ENCODE measurements at places on chromosomes 13 and 19.

GRCh38 chr19:13770013-13770635, 4.1 kb upstream of the C19orf53 start:
- no peak for DNase-seq

GRCh38 chr19:29805031-29805965, 6.5 kb upstream of the CCNE1 start:
- DNase-seq, result no peak

GRCh38 chr19:40672038-40672437, 18.4 kb downstream of the NUMBL start:
- no peak for DNase-seq

- DNase-seq, result no peak
These were observed at the start of gene AXL for GRCh38 chr19:41218615-41219507. Gene AXL (plus strand): TSS chr19:41219223. CDS start chr19:41219393, 170 bp downstream.

GRCh38 chr13:28564030-28564429, 69.1 kb upstream of the FLT1 start:
- DNase-seq, result no peak

GRCh38 chr13:112917056-112917664, 51.9 kb upstream of the MCF2L start:
- no peak for DNase-seq

GRCh38 chr13:78198821-78199220, 280.2 kb upstream of the EDNRB start:
- DNase-seq, result no peak

GRCh38 chr19:12669270-12670158, 2.9 kb downstream of the WDR83 start:
- no peak for DNase-seq

GRCh38 chr13:28000567-28000966, 12.1 kb upstream of the URAD start:
- no peak for DNase-seq

DNA sequence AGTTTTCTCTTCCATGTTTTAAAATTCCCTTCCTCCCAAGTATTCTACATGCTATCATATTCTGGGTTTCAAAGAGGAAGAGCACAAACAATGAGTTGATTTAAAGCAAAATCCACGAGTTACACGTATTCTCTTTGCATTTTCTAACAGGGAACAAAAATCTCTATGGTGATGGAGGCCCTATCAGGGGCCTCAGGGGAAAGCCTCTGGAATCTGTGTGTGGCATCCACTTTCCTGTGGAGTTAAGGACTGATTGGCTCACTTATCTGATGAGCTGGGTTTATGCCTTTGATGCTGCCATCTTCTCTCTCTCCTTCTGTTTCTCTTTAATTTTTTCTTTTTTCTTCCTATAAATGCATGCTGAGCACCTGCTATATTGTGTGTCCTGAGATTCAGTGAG, 14.8 kb downstream of the OLFM4 start:
- no peak for DNase-seq

DNA sequence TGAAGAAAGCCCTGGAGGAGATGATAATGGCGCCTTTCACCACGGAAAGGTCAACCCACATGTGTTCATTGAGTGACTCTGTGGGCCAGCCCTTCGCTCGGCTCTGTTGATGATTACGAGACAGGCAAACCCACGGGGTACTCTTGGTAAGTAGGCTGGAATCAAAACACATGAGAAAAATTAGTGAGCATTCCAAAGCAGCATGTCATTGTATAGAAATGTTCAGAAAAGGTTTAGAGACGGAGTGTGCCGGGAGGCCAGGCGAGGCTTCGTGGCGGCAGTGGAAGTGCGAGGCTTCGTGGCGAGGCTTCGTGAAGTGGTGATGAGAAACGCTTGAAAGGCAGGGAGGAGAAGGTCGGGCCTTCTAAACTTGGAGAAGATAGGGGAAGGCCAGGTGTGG, 144.3 kb downstream of the ZNF536 start:
- no peak for DNase-seq

- DNase-seq, result no peak
These were observed 41.2 kb upstream of the UBAC2 start for GRCh38 chr13:99159331-99160061.

- DNase-seq, result no peak
These were observed 86.4 kb downstream of the EFNB2 start for GRCh38 chr13:106449096-106449495.

- DNase-seq, result no peak
These were observed 13.7 kb downstream of the FXYD5 start for GRCh38 chr19:35168196-35168595.

GRCh38 chr19:35521124-35521743, 6.9 kb downstream of the SBSN start:
- no peak for DNase-seq

GRCh38 chr13:45292176-45292575, 48.8 kb downstream of the TPT1 start:
- DNase-seq, result no peak

DNA sequence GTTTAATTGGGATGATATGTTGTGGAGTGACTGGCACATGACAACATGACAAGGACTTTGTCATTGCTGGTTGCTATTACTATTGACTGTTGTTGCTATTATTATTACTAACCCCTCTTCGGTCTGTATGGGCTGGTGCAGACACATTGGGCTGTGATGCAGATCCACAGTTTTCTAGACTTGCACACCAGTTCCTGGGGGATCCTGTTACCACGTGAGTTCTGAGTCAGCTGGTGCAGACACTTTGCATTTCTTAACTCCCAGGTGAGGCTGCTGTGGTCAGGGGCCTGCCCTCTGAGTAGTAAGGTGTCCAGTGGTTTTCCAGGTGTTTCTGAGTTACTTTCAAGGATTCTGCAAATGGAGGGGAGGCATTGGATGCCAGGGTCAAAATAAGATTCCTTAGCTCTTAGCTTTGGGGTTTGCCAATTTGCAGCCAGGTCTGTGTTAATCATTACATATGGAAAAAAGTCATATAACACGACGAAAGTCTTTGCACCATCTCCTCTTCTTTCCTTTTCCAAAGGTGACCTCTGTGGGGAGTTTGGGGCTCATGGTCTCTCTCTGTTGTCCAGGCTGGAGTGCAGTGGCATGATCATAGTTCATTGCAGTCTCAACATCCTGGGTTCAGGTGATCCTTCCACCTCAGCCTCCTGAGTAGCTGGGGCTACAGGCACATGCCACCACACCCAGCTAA, 19.3 kb downstream of the BICRA start:
- no peak for DNase-seq

- DNase-seq, result no peak
These were observed 799.7 kb downstream of the DACH1 start for GRCh38 chr13:71067165-71067815.

DNA sequence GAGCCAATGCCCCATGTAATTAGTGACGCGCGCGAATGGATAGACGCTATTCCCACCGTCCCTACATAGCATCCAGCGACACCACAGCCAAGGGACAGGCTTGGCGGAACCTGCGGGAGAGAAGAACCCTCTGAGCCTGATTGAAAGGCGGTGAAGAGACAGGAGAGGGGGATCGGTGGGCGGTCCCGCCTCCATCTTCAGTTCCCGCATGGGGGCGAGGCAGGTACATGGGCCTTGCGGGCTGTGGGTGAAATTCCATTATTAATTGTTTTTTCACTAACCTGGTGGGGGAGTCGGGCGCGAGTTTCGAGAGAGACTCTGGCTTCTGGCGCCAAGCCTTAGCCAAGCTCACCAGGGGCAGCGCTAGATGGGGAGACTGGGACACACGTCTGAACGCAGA, 8.4 kb upstream of the TEX101 start:
- no peak for DNase-seq

DNA sequence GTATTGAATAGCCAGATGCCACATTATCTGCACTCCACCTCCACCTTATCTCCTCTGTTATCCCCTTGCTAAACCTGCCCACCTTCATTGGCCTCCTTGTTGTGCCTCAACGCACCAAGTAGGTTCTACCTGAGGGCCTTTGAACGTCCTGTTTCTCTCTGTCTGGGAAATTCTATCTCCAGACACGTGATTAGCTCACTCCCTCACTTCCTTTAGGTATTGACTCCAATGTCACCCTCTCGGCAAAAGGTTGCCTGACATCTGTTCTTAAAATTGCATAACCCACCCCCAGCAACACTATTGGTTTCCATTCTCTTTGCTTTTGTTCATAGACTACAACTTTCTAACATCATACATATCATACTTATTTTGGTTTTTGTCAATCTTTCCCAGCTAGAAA, 56.5 kb upstream of the MEDAG start:
- no peak for DNase-seq

- no peak for DNase-seq
These were observed 67.9 kb upstream of the ITM2B start for GRCh38 chr13:48165063-48165462.

GRCh38 chr19:38683393-38684077, 36.1 kb downstream of the ACTN4 start:
- peak; percentile 29 for DNase-seq

- no peak for DNase-seq
These were observed 10.1 kb downstream of the ANO8 start for GRCh38 chr19:17324357-17325114.

Measured in SIG-M5 (cell line).